ENCODE measurements at places on chromosomes 7 and 10.

DNA sequence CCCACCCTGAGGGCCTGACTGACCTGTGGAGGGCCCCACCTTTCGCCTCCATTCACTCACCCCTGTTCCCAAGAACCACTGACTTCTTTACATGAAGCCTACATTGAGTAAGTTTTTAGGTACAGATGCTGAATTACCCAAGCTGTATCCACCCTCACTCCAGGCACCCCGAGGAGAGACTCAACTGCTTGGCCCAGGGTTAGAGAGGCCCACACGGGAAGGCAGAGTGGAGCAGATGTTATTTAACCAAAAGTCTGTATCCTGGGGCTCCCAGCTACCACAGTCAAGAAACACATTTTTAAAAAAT is 213.1 kb upstream of the FRMD4A start:
- DNase-seq, result no peak

DNA sequence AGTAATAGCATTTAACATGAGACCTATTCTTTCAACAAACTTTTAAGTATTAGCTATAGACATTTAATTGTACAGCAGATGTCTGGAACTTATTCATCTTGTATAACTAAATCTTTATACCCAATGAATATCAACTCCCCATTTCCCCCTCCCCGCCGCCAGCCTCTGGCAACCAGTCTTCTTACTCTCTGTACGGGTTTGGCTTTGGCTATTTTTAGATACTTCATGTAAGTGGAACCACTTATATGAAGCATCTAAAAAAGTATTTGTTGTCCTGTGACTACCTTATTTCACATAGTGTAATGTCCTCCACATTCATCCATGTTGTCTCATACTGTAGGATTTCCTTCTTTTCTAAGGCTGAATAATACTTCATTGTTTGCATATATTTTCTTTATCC is 60.8 kb downstream of the RAB18 start:
- no peak for DNase-seq

DNA sequence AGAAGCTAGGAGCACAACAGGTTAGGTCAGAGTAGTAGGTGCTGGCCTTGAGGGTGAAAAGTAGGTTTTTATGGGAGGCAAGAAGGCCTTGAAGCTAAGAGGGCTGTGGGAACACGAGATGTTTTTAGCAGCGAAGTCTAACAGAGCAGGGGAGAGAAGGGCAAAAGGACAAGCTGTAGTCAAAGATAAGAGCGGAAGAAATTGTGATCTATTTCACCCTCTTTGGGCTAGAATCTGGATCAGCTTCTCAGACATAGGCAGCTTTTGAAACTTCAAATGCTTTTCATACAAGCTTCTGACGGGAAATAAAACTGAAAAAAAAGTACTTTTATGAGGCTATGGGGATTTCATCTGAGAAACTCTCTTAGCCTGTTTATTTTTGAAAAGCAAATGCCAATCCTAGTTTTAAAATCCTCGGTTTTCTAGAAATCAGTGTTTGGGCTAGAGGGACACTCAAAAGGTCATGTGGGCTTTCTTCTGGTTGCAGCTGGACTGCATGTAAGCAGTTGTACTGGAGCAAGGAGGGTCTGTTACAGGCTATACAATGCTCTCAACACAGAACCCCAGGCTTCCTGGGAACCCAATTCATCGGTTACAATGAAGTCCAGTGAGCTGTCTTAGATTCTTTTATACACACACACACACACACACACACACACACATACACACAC is 83.6 kb downstream of the RNF216 start:
- DNase-seq, result no peak

- DNase-seq, result no peak
Observed at GRCh38 chr7:158957921-158958491, 101.6 kb downstream of the DYNC2I1 start.

DNA sequence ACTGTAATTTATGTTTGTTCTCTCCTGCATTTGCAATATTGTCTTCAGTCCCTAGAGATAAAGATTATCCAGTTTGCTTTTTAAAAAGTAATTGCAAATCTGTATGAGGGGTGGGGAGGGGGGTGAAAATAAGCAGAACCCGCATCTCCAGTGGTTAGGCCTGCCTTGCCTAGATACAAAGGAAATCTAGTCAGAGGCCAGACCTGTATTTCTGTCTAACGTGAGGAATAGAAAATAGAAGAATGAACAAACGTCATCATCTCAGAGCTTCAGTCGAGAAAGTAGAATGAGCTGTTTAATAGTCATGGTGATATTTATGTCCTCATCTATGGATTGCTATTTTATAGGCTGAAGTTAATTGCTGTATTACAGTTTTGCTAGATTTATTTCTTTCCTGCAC is 284.2 kb downstream of the BICC1 start:
- no peak for DNase-seq

GRCh38 chr10:93139059-93139655 is 65.5 kb downstream of the CYP26A1 start:
- no peak for DNase-seq

DNA sequence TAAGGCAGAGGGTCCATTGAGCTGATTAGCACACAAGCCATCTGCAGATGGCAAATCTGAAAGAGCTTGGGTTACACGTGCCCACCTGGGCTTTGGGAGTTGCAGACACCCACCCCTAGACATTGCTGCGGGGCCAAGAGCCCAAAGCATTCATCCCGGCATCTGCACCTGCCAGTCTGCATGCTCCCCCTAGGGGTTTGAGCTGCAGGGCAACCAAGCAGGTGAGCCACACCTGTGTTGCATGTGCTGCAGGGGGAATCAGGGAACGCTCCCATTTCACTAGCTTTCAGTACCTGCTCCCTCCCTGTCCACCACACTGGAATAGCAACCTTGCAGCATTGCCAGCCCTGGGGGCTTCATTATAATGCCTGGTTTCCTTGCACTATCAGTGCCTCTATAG is 21.1 kb downstream of the C7orf33 start:
- DNase-seq, result no peak

DNA sequence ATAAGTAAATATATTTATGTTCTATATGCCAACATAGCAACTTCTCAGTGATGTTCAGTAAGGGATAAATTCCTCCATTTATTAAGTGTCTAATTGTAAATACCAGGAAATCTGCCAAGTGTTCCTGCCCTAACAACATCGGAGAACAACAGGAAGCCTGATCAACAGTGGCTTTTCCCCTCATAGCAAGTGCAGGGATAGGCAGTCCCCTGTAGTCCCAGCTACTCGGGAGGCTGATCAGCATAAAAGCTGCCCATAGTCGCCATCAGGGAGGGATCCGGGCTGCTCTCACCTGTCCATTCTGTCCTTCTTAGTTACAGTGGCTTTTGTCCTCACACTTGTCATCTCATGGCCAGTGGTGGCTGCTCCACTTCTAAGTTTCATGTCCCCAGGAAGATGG is 141.3 kb downstream of the IDE start:
- DNase-seq, result no peak

DNA sequence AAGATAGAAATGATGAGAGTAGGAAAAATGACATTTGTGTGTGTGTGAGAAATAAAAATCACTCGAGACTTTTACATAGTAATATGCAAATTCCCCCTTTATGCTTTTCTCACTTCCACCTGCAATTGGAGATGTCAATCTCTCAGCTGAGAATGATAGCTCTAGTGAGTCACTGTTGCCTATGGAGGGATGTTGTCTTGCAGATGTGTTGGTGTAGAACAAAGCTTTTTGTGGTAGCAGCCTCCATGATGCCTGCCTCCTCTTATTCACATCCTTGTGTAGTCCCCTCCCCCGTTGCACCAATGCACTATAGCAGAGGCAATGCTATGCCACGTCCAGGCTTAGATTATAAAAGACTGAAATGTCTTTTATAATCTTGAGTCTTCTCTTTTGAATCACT is 33.8 kb downstream of the SPAG6 start:
- DNase-seq, result no peak

DNA sequence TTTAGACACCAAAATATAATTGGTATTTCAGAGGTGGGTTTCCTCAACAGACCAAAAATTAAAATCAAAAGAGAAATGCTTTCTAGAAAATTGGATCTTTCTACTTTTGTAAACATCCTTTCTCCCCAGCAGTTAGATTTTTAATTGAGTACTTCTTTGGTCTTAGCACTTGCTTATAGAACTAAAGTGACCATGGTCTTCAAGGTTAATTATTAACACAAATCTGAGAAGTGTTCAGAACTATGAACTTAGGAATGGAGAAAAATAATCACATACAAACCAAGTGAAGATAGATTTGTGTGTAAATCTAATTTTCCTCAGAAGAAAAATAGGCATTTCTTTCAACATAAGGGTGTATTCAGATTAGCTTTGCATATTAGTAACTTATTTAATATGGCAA is 355.4 kb downstream of the ELMO1 start:
- DNase-seq, result no peak

- no peak for DNase-seq
Observed at GRCh38 chr10:118965096-118965495, 64.4 kb upstream of the NANOS1 start.

- DNase-seq, result no peak
Observed at GRCh38 chr10:93485690-93486089, 3.6 kb upstream of the MYOF start.

GRCh38 chr10:102501201-102502028 is 1.1 kb downstream of the ACTR1A start:
- no peak for DNase-seq

DNA sequence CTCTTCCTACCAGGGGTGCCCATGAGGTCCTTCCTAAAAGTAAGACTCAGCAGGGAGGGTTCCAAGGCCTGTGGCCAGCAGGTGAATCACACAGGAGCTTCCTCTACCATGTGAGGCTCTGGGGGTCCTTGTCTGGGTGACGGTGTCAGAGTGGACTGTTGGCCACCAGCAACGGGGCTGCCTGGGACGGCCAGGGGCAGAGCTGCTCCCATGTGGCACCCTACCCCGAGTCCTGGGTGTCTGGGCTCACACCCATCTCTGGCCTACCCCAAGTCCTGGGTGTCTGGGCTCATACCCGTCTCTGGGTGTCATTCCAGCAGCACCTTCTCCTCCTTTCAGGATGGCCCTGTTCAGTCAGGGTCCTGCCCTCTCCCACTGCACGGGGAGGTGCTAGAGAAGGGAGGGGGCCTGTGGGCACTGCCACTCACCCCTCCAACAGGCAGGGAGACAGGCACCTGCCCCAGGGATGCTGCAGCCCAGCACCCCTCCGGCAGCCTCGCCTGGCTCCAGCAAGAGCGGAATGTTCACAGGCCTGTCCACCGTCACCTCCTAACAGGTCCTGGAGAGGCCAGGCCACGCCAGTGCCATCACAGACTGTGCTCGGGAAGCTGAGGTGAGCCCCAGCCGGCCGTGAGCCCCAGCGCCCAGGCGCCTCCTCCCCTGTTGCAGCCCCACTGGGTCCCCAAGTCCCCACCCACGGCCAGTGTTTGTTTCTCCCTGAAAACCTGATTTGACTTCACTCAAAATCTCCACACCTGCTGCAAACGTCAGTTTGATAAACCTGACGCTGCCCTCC is 143.7 kb downstream of the PTPRN2 start:
- no peak for DNase-seq

DNA sequence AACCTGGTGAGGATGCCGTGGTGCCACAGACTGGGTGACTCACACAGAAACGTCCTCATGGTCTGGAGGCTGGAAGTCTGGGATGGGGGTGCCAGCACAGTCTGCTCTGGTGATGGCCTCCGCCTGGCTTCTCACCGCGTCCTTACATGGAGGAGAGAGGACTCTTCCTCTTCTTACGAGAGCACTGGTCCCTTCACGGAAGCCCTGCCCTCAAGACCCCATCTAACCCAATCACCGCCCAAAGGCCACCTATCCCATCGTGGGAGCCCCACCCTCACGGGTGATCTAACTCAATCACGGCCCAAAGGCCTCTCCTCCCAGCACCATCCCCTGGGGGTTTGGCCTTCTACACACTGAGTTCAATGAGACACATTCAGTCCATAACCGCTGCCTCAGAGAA is 137.7 kb downstream of the PTPRN2 start:
- DNase-seq, result no peak

DNA sequence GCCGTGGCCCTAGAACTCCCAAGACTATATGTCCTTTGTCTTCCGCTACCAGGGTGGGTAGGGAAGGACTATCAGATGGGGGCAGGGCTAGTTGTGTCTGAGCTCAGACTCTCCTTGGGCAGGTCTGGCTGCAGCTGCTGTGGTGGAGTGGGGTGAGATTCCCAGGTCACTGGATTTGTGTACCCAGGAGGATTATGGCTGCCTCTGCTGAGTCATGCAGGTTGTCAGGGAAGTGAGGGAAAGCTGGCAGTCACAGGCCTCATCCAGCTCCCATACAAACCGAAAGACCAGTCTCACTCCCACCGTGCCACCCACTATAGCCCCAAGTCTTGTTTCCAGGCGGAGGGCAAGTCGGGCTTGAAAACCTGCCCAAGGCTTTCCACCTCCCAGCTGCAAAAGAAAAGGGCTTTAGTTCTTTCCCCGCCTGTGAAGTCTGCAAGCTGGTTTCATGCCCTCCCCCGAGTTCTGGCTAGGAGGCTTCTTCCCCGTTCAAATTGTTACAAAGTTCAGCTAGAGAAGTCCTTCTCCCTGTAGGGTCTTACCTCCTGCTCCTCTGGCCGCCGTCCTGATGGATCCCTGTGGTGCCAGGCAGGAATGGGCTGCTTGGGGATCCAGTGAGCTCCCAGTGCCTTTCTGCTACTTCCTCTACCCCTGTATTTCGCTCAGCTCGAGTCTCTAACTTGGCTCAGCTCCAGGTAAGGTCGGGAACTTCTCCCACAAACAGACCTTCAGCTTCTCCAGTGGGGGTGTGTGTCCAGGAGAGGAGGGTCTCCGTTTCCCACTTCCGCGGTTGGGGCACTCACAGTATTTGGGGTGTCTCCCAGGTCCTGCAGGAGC is 106.8 kb upstream of the FGL2 start:
- no peak for DNase-seq

GRCh38 chr10:22391600-22391999 is 46.3 kb downstream of the SPAG6 start:
- no peak for DNase-seq

- DNase-seq, result no peak
Observed at GRCh38 chr7:73960548-73960947, 67.4 kb upstream of the ELN start.

GRCh38 chr10:91311601-91312381 is 91.3 kb downstream of the PCGF5 start:
- DNase-seq, result no peak

- no peak for DNase-seq
Observed at GRCh38 chr7:26646336-26647048, 217.9 kb downstream of the SKAP2 start.

All from activated CD8-positive, alpha-beta memory T cell treated with anti-CD3 and anti-CD28 coated beads for 1 hour (primary cell).